ENCODE measurements at places on chromosomes 7 and 10.

DNA sequence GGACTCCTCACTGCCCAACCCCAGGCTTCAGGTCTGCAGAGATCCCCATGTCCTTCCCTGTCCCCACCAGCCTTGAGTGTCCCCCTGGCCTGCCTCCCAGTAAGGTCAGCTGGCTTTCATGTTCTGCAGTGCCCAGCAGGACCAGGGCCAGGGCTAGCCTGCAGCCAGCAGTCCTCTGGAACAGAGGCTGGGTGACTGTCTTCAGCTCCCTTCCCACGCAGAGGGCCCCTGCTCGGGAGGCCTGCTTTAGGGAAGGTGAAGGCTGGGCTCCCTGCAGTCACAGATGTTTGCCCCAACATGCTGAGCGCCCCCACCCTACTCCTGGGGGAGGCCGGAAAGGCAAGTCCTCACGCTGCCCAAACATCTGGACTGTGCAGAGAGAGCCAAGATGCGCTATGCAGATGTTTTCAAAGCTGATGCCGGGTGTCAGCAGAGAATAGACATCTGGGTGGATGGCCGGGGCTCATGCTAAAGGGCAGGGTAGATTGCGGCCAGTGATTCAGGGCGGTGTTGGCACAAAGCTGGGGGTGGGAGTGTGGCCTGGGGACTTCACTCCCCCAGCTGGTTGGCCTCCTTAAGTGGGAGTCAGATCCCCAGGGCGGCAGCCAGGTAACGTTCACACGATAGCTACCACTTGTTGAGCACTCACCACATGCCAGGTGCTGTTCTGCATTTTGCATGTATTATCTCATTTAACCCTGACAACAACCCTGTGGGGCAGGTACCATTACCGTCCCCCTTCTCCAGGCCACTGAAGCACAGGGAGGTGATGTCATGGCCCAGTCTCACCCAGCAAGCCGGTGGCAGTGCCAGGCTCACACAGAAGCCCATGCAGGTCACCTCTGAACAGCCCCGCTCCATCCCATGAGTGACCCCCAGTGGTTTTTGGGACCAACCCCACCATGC, 71.2 kb upstream of the COL13A1 start:
- DNase-seq = no peak

- DNase-seq = no peak
Observed at GRCh38 chr10:10353326-10353868, 664.3 kb upstream of the CELF2 start.

GRCh38 chr10:110017907-110018306, 10.1 kb downstream of the ADD3 start:
- no peak for DNase-seq

DNA sequence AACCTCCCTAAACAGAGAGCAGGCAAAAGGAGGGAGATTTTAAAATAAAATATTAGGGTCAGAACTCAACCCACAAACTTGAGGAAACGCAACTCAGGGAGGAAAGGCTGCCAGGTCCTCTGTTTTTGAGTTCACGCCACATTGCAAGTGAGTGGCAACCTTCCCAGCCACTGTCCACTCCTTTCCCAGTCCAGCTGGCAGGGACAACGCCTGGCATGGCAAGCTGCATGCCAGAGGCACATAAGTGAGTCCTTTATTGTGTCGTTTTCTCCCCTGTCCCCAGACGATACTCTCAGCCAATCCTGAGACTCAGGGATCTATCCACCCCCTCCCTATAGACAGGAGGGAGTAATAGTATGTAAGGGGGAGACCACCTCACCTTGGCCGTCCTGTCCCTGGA, 22.4 kb downstream of the FBXW4 start:
- no peak for DNase-seq

DNA sequence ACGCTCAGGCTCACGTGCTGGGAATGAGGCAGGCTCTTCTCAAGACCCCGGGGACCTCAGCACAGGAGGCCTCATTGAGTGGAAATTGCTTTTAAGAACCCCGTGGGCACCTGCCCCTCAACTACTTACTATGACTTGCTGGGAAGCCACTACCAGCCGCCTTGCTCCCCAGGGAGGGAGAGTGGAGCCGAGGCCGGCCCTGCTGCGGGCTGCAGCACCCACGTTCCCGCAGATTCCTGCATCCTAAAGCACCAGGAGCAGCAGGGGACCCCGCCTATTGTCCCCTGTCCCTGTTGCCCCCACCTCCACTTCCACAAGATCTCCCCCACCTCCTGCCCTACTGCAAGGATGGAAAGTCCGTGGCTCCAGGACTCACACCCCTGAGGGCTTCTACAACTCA, 541.6 kb upstream of the PFKP start:
- DNase-seq = no peak

- no peak for DNase-seq
Observed at GRCh38 chr7:71184136-71184535, 52.2 kb downstream of the GALNT17 start.

- no peak for DNase-seq
Observed at GRCh38 chr10:127798111-127798510, 61.1 kb downstream of the FOXI2 start.

DNA sequence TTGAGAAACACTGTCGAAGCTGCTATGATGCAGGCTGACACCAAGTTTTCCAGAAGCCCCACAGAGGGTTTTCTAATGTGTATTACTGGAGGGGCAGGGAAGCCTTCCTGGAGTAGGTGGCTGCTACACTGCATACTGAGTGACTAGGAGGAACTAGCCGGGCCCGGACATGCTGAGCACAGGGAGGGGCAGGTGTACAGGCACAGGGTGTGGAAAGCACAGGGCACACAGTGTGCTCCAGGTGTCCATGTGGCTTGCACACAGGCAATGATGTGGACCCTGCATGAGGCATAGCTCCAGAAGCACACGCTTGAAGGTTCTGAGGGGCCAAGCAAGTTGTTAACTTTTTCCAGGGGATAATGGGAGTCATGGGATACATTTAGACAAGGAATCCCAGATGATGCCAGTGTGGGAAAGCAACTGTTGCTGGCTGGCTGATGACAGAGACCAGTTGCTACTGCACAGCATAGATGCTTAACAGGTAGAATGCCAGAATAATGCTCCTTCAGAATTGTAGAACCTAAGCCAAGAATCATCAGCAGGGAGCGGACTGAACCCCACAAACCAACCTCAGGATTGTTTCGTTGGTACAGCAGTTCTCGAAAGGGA, 14.6 kb downstream of the DHX32 start:
- no peak for DNase-seq

DNA sequence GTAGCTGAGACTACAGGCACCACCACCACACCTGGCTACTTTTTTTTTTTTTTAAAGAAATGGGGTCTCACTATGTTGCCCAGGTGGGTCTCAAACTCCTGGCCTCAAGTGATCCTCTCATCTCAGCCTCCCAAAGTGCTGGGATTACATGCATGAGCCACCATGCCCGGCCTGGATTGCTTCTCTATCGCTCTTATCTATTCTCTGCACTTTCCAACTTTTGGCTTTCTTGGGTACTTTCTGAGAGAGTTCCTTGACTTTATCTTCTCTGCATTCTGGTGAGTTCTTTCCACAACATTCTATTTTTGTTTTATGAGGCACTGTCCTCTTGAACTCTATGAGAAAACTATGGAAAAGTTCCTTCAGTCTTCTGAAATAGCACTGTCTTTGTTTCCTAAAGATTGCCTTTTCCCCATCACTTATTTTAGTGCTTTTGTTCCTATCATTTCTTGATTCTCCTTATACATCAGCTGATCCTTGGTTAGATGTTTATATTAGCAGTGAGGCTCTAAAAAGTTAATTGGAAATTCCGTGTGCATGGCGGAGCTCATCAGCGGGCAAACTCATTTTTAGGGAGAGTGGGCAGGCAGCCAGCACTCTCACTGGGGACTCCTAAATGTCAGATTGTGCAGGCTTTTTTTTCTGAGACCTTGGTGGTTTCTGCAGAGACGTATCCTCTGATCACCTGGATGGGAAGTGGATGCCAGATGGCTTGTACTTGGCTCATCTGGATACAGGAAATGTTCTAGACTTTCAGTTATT, 43.9 kb downstream of the HIP1 start:
- peak; percentile 8 for DNase-seq

DNA sequence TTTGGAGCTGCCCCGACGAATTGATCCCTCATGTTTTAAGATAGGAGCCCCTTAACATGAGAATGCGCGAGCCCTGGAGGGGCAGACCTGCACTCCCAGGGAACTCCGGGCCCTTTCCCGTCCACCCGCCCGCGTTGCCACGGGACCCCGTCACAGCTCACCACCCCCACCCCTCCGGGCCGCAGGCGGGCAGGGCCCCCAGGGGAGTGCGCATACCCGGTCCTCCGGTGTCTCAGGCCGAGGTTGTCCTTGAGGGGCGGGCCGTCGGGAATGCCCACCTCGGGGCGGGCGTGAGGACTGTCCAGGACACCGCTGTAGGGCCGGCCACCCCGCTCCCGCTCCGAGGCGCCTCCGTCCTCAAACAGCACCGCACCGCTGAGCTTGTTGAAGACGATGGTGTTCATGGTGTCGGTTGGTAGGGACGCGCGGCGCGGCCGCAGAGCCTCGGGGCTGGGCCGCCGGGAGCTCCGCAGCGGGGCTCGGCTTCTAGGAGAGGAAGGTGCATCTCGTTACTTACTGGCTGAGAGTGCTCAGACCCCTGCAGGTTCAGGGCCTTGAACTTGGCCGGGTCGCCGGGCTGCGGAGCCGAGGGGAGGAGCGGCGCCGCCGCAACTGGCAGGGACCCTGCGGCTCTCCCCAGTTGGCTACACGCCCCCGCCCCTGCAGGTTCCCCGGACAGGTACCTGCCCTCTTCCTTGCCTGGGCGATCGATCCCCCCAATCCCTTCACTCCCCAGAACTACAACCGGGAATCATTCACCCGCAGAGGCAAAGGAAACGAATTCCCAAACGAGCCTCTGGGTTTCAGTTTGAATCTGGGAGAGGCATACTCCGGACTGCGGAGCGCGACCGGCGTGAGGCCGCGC, 2.4 kb downstream of the MKX start:
- DNase-seq = peak; percentile 77

DNA sequence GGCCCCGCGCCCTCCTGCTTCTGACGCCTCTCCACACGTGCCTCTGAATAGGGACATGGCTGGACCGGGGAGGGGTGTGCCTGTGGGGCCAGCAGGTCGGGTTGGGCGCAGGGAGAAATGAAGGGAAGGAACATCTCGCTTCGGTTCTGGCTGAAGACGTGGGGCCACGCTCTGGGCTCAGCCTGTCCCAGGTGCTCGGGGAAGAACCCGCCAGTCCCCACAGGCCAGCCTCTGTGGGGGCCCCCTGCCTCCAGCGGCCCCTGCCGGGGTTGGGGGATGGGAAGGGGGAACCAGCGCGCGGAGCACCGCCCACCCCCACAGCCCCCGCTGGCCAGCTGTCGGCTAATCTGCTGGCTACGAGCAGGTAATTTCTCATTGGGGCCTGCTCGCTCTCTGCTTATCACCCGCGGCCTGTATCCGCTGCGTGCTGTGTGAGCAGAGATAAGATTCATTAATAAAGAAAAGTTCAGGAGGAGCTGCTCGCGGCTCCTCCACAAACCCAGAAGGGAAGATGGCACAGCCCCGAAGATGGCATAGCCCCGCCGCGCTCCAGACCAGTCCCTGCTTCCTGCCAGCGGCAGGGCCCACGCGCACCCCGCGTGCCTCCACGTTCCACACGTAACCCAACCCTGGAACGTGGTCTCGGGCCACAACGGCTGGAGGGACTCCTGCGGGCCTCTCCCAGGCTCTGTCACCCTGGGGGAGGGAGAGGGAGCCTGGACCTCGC, 186.2 kb downstream of the ELFN1 start:
- no peak for DNase-seq

GRCh38 chr10:118610577-118610976, 15.1 kb upstream of the PRLHR start:
- DNase-seq = no peak

DNA sequence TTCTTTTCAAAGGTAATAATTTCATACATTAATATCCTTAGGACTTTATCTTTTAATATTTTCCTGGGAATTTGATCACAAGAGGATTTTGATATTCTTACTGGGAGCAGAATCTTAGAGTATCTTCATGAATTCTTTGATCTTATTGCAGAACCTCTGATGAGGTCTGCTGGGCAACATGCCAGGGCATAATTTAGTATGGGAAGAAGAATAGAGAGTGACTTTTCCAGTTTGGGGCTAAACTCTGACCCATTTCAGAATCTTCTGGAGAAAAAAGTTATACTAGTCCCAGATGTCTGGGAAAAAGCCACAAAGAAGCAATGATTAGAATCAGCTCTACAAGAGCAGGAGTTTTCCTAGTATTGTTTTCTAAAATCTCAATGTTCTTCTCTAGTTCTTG, 28.0 kb upstream of the RSU1 start:
- no peak for DNase-seq

- DNase-seq = no peak
Observed at GRCh38 chr10:73926152-73926764, 15.3 kb downstream of the PLAU start.

DNA sequence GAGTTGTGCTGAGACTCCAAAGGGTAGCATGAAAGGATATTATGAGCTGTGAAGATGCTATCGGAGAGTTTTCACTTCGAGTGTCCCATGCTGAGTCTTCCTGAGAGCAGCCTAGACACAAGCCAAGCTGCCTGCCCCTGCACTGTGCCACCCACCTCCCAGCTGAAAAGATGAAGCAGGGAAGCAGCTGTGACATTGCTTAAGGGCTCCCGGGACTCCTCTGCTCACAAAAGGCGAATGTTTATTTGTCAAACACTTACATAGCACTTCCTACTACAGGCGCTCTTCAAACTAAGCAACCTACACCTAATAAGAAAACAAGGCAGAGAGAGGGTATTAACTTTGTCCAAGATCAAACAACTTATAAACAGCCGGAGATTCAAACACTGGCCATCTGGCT, 95.6 kb downstream of the OSBPL3 start:
- DNase-seq = no peak

DNA sequence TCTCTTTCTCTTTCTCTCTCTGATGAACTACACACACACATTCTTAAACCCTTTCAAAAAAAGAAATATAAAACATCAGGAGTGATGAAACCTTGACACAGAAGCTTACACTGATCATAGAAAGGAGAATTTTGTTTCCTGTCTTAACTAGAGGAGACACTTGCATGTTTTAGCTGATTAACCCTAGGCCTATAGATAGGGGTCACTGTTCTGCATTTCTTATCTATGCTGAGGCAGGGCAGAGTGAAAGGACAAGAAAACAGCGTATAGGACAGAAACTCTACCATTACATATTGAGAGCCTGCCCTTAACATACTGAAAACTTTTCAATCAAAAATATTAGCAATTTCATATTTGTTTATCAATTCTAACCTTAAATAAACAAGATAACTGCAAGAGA, 680.6 kb upstream of the MBL2 start:
- DNase-seq = no peak

DNA sequence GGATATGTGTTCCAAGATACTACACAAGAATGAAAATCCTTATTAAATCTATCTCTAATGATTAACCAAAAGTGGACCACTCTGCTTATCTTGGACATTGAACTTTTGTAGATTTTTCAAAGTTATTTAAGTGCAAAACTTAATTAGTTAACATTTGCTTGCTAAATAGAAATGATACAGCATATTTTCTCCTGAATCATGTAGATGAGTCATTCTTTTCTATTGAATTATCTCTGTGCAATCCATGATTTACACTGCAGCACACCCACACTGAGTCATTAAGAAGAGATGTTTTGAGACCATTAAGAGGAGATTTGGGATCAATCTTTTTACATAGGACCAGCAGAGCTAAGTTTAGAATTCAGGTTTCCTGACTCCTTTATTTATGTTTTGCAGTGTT, 6.6 kb upstream of the ABCC2 start:
- no peak for DNase-seq
